ENCODE measurements at places on chromosomes 5 and 9.

GRCh38 chr9:93041108-93041802, 17.2 kb upstream of the SUSD3 start:
- DNase-seq = peak; percentile 70

DNA sequence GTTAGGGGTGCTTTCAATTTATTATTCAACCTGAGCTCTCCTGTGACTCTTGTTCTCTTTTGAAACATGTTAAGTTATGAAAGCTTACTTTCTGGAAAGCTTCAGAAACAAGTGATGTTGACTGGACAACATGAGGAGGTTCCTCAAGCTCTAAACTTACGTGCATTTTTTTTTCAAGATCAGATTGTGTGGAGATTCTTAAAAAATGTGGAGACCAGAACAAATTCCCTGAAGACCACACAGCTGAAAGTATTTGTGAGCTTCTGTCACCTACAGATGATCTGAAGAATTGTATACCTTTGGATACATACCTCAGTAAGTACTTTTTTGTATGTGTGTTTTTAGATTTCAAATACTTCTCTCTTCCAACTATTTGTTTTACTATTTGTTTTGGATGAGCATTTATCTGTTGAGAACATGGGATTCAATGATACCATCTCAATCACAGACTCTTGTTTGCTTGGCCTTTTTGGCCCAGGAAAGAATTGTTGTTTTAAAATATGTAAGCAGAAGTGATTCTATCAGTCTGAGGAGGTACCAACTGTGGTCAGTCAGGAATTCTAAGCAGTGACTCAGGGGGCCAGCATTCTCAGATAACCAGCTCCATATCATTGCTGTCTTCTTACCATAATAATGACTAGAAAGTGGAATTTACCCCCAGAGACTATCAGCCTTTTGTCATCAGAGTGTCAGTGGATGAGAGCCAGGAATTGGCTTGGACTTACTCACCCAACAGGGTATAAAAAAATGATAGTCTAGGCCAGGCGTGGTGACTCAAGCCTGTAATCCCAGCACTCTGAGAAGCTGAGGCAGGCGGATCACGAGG, 34.4 kb upstream of the GLIPR2 start:
- peak; percentile 27 for DNase-seq

- DNase-seq = no peak
These were observed 488 bp downstream of the POLR1E start for GRCh38 chr9:37486256-37486615.

- no peak for DNase-seq
These were observed 20.2 kb downstream of the OTULIN start for GRCh38 chr5:14684757-14685156.

DNA sequence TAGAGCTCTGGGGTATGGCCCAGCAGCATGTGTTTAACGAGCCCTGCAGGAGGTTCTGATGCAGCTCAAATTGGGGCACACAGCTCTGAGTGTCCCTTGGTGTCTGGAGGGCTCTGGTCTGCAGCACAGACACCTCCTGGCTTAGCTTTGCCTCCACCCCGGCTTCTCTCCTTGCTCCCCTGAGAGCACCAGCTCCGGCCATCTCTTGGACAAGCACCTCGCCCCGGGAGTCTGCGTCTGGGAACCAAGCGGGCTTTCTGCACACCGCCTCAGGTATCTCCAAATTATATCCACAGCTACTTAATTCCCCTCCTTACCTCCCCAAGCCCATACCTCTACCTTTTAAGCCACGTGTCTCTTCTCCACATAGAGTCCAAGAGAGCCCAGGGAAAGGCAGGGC, 83.7 kb upstream of the IRX4 start:
- no peak for DNase-seq

GRCh38 chr5:97888439-97888838, 705.4 kb upstream of the RIOK2 start:
- no peak for DNase-seq

DNA sequence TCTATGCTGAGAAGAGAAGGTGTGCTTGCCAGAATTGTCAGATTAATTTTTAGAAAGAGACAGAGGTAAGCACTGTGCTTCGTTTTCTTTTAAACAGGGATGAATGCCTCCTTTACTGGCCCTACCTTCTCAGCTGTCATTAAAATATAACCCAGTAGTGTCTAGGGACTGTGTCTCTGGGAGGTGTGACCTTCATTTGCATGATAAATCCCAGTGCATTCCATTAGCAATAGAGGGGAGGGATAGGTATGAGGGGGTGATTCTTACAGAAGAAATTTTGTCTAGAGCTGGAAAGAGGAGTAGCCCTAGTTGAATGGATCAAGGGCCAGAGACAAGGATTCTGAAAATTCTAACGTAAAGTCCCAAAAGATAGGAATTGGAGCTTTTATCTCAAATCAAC, 351.5 kb downstream of the BNC2 start:
- DNase-seq = no peak

Measured in Karpas-422 (cell line).